Fibroblast of skin of left quadriceps (primary cell): ENCODE measurements at places on chromosomes 11 and 22.

DNA sequence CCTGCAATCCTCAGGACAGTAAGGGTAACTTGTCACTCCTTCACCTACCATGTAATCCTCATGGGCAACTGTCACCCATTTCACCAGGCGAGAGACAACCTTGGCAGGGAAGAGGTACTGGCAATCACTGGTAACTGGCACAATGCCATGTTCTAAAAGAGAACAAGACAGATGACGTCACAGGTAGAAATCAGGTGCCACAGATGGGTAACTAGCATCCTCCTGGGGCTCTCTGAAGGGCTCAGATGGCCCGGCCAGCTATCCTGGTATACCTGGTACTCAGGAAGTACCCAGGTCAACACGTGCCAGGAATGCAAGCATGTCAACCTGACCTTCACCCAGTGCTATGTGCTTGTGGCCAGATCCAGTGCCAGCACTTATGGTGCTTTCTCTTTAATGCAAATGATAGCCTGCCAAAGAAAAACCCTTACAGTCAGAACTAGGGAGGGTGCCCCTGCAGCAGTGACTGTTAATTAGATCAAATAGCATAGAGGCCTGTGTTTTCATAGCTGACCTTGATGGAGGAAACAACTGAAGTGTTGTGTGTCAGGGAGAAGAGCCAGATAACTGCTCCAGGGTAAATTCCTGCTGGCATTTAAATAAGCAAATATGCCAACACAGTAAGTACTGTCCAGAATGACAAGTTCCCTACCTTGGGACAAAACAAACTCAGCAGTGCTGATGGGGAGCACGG, 36.2 kb downstream of the THOC5 start:
- no peak for DNase-seq

- DNase-seq: peak; percentile 76
These were observed 585 bp downstream of the PI4KA start for GRCh38 chr22:20857838-20858614.

- DNase-seq: no peak
These were observed 358.4 kb downstream of the BUD13 start for GRCh38 chr11:116414357-116414880.

DNA sequence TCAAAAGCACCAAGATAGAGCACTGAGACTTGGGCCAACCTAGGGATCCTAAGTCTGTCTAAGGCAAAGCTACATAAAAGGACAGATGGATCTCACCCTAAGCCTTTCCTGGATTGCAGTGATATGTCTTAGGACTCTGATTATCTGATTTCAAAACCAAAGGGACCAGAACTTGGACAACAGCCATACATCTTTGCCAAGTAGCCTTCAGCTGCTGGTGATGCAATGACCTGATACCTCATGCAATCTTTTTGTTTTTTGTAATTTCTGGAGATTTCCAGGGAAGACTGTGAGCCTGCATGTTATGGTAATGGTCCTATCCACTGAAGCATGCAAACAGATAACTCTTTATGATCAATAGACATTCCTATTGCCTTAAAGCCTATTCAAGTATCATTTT, 230.4 kb upstream of the MTNR1B start:
- peak; percentile 65 for DNase-seq

- DNase-seq: no peak
These were observed 12.3 kb downstream of the TSKU start for GRCh38 chr11:76795290-76795935.

- no peak for DNase-seq
These were observed 741 bp downstream of the CARS1 start for GRCh38 chr11:3056296-3057068.

GRCh38 chr11:57322256-57323166, 2.2 kb downstream of the TNKS1BP1 start:
- peak; percentile 99 for DNase-seq

GRCh38 chr22:17400305-17400704, 31.0 kb downstream of the CECR2 start:
- DNase-seq: no peak

GRCh38 chr22:30582788-30583545, 8.5 kb upstream of the GAL3ST1 start:
- DNase-seq: no peak

DNA sequence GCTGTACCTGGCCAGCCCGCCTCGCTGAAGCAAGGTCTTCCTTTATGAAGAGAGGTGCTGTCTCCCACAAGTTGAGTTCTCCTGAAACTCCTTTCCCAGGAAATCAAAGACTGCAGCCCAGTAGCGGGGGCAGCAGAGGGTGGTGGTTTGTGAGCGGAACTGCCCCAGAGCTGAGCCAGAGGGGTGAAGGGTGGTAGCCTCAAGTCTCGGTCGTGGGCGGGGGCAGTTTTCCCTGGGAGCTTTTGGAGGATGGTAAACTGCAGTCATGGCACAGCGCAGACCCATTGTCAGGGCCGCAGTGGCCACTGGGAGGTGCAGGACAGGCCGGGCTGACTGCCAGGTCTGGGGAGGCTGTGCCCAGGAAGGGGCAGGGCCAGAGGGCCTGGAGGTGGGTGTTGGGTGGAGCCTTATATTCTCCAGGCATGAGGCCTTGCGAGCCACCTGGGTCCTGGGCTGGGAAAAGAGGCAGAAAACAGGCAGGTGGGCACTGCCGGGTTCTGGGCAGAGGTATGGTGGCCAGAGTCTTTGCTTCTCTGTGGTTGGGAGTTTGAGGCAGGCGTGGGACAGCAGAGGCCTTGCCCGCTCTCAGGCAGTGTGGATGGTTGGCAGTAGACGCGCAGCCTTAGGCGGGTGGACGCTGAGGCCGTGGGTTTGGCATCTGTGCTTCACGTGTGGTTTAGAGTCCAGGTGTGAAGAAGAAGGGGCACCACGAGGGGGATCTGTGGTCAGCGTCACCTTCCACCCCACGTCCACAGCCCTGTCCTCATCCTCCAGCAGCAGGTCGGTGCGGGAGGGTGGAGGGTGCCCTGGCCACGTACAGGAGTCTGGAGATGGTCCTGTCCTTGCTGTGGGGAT, 1176.4 kb downstream of the BRD1 start:
- no peak for DNase-seq
